ENCODE measurements at places on chromosomes 5 and 9.

DNA sequence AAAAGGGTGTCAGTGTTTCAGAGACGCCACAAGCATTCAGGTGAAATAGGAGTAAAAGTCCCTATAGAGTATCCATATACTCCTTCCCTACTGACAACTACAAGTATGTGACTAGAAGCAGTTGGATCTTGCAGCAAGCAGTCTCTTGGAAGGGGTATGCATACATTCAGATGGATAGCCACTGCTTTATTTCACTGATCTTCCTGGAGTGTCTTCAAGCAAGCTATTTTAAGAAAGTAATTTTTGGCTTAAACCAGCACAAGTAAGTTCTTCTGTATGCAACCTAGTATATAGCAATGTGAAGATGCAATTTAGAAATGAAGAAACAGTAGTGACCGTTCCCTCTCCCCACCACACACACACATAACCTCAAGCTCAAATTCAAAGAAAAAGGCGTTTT lies 446.8 kb upstream of the CDH18 start:
- no peak for DNase-seq

DNA sequence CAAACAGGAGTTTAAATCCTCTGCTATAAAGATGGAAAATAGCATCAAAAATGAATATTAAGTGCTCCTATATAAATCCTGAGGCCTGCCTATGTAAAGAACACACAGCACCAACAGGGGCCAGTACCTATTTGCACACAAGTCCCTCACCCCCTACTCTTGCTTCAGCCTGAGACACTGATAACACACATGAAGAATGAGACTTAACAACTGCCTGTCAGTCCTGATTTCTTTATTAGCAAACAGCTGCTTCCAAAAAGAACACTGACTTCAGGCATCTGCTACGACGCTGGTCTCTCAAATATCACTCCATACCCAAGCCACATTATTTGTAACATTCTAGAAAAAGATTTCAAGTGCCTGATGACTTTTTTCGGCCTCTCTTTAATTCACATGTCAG lies 55.5 kb downstream of the MYO10 start:
- no peak for DNase-seq

DNA sequence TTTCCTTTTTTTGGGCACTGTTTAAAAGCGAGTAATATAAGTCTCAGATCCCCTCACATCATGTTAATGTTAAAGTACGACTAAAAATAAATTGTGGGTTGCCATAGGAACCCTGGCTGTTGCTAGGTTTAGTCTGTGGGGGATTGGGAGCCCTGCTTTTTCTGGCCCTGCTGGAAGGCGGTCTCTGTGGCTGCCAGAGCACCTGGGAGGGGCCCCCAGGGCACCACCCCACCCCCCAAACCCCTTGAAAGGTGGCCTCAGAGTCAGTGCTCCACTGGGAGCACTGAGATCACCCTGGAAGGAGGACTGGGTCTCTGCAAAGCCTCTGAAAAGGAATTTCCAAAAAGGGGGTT lies 66.2 kb upstream of the NEURL1B start:
- DNase-seq: no peak

GRCh38 chr9:101485924-101486692 lies 47.5 kb upstream of the RNF20 start:
- peak; percentile 19 for DNase-seq

- no peak for DNase-seq
Measured at GRCh38 chr5:75364571-75365280, 27.7 kb downstream of the HMGCR start.

GRCh38 chr5:168528521-168529373 lies at the start of gene FBLL1:
Gene FBLL1 (plus strand): TSS chr5:168529305. CDS start chr5:168529505, 200 bp downstream.
- peak; percentile 56 for DNase-seq

- no peak for DNase-seq
Measured at GRCh38 chr9:68690088-68690487, 15.0 kb upstream of the PIP5K1B start.

- no peak for DNase-seq
Measured at GRCh38 chr9:127817881-127818434, 15.3 kb downstream of the FPGS start.

- no peak for DNase-seq
Measured at GRCh38 chr5:42500003-42500599, 76.9 kb downstream of the GHR start.

- no peak for DNase-seq
Measured at GRCh38 chr5:76274571-76274970, 128.5 kb upstream of the IQGAP2 start.

GRCh38 chr5:44294516-44294915 lies 94.7 kb downstream of the FGF10 start:
- DNase-seq: no peak

DNA sequence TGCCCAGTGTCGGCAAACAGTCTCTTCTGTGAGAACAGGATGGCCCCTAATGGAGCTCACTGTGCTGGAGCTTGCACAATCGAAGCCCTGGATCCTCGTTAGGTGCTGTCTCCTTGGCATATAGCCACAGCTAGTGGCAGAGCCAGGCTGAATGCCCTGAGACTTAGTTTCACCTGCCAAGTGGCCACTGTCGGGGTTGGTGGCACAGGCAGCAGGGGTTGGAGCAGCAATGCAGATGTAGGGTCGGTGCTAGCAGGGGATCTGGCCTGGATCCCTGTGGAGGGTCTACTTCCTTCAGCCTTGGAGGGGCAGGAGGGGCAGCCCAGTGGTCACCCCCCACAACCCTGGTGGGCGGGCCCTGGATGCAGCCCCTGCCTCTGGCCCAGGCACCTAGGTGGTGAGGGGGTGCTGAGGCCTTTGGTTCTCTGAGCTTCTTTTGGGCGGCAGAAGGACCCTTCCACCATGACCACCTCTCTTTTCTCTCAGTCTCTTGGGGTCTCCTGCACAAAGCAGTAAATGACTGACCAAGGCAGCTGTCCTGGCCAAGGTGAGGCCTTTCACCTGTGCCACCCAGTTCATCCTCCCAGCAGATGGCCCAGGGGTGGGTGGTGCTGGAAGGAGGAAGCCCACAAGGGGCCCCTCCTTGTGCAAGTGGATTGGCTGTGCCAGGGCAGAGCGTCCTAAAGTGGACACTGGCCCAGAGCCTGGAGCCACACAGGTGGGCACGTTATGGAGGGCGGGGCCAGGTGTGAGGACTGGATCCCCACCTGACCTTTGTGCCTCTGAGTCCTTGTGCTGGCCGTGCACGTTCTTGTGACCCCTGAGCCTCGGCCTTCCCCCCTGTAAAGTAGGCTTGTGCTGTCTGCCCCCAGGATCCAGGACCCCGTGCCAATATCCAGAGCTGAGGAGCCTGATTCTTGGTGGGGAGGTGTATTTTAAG lies 44.8 kb downstream of the PHF2 start:
- no peak for DNase-seq

DNA sequence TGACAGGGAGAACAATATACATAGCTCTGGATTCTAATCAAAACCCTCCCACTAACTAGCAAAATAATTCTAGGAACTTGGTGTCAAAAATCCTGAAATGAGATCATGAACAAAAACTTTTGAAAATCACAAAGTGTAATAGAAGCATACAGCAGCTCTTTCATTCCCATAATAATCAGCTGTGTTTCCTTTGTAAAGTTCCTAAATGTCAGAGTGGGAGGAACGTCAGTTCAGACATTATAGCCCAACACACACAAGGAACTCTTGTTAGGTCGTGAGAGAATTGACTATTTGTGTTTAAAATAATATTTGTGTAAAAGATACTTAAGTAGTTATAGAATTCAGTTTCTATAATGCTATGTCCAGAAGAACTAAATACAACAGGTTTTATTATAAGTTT lies 312.8 kb downstream of the SEMA5A start:
- DNase-seq: no peak

All from GM03348 (cell line).